ENCODE measurements at places on chromosomes 6 and 20. TPM values are rescaled to one million over a fixed set of nuclear protein-coding genes. Genes with fewer than 3 reads are reported as not detected.

Gene LY6G6F
- not detected for total RNA-seq

Gene HEY2
- 0.36 TPM for total RNA-seq

Gene ANGPT4
- total RNA-seq, result not detected

Gene METTL24
- not detected for total RNA-seq

GRCh38 chr6:131828951-131829350 is 21.1 kb downstream of the ENPP1 start:
- DNase-seq, result peak; percentile 49

GRCh38 chr6:15912505-15913400 is 216.1 kb upstream of the MYLIP start:
- DNase-seq, result no peak
